Left forelimb (tissue), 1 donor: ENCODE measurements at places on chromosomes 5 and 9.

DNA sequence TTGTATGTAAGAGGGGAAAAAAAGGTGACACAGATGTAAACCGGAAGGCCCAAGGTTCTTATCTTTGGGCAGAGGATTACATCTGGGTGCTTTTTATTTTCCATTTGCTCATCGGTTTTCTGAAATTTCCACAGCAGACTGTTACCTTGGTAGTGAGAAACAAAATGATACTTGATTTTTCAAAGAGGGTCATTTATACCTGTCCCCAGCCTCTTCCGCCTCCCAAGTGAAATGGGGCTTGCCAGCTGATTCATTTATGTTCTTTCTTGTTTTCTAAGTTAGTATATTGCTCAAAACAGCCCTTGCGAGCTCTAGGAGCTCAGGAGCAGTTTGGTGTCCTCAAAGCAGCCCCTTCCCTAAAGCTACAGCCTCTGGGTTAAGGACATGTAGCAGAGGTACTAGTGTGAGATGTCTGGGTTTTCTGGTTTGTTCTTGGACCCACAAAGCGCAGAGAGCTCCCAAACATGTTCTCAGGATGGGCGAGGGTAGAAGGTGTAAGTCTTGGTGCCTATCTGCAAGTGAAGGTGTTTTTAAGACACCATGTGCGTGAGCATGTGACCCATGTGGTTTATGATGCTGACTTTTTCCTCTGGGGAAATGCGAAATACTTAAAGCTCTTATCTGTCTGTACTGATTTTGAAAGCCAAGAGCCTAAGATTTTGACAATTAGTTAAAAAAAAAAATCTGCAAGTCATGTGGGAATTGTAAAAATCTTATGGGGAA is 38.3 kb downstream of the DAPK1 start:
- DNase-seq, result no peak

DNA sequence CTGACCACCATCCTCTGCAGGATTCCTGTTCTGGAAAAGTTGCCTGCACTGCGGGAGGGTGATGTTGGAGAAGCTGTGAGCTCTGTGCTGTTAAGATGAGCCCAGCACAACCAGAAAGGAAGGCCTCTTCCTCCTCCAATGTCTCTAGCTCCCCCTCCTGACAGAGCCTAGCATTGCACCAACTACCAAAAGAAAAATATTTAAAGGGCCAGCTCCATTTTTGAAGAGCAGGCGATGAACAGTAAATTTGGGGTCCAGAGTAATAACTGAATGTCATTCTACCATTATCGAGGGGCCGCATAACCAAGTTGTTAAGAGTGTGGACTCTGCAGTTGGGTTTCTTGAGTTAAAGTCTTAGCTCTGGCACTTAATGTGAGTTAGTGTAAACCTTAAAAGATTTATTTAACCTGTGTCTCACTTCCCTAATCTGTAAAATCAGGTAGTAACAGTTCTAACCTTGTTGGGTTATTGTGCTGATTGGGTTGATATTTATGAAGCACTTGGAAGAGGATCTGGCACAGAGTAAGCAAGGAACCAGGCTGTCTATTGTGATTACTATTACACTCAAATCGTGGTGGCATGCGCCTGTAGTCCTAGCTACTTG is 3.9 kb downstream of the TEX53 start:
- peak; percentile 73 for DNase-seq

DNA sequence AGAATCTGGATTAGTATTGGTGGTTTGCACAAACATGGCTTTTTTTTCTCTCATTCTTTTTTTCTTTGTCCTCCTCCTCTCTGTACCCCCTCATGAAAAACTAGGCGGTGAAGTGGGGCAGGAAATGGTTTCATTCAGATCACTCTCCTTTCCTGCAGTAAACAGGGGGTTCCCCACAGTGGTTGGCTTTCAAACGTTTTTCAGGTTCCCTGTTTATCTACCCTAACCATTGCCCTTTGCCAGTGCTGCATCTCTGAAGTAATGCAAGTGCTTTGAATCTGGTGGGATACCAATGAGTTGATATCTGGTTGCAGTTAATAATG is 29.8 kb downstream of the NR4A3 start:
- no peak for DNase-seq

GRCh38 chr5:77355080-77355479 is 137.0 kb downstream of the WDR41 start:
- no peak for DNase-seq

DNA sequence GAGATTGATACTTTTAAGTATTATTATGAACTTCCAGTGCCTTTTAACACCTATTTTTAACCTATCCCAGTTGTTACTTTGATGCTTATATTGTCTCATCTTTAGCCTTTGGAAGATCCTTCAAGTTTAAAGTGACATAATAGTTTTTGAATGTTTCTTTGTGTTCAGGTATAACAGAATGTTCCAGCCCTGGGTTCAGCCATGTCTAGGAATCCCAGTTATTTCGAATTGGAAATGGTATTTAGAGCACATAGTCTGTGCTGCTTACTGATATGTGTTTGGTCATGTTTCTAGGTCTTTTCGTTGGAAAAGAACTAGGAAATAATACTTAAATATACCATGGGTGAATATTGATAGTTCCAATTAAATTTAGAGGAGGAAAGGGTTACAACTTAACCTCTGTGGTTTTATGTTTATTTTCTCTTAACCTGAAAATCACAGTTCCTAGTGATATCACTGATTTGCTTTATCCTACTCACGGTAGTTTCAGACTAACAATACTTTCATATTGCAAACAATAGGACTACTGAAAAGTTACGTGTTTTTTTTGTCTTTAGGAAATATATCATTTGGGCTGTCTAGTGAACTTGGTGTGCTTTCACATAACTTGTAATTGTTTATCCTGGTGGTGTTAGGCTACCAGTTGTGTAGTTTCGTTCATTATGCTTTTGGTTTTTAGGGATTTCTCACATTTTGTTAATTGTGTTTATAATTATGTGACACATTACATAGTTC is 37.8 kb downstream of the UHRF2 start:
- DNase-seq, result no peak

DNA sequence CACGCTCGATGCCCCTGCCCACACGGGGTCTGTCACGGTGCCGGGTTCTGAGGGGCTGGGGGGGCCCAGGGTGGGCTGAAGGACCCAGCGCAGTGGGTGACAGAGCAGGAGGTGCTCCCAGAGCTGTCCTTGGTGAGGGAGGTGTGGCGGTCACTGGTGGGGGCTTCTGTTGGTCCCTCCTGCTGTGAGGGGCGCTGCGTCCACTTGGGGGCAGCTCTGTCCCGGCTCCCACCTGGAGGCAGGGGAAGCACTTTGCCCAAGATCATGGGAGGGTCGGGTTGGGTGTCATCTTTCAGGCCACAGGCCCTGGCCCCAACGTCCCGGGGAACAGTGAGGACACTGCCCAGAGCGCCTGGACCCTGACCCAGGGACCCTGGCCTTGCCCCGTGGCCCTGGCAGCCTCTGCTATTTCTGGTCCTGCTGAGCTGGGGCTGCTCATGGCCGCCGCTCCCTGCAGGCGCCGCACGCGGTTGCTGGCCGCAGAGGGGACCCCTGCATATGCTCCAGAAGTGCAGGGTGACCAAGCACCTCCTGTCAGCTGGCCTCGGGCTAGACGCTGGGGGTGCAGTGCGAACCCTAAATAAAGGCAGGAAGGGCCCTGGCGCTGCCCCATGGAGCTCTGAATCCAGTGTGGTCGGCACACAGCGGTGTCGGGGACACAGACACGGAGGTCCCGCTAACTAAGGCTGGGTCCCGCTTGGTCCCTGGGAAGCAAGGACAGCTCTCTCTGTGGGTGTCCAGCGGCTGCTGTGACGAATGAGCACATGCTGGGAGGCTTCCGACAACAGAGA is 11.6 kb upstream of the RNU6ATAC start:
- no peak for DNase-seq

- DNase-seq, result no peak
Measured at GRCh38 chr9:112072721-112073638, 102.1 kb downstream of the SUSD1 start.

DNA sequence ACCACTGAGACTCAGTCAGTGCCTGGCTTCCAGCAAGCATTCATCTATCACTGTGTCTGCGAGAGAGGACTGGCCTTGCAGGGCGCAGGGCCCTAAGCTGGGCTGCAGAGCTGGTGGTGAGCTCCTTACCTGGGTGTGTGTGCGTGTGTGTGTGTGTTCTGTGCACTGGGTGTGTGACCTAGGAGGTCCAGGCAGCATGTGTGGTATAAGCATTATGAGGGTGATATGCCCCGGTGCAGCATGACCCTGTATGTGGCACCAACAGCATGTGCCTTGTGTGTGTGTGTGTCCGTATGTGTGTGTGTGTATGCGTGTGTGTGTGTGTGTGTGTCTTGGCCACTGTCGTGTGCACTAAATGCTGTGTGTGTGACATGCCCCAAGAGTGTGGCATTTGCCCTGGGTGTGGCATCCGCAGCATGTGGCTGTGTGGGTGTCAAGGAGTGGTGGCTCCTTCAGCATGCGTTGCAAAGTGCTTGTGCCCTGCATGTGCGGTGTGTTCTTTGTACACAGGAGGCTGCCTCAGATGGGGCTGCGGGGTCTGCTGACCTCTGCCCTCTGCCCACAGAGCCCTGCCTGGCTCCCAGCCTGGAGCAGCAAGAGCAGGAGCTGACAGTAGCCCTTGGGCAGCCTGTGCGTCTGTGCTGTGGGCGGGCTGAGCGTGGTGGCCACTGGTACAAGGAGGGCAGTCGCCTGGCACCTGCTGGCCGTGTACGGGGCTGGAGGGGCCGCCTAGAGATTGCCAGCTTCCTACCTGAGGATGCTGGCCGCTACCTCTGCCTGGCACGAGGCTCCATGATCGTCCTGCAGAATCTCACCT is 3.3 kb downstream of the FGFR4 start:
- no peak for DNase-seq

DNA sequence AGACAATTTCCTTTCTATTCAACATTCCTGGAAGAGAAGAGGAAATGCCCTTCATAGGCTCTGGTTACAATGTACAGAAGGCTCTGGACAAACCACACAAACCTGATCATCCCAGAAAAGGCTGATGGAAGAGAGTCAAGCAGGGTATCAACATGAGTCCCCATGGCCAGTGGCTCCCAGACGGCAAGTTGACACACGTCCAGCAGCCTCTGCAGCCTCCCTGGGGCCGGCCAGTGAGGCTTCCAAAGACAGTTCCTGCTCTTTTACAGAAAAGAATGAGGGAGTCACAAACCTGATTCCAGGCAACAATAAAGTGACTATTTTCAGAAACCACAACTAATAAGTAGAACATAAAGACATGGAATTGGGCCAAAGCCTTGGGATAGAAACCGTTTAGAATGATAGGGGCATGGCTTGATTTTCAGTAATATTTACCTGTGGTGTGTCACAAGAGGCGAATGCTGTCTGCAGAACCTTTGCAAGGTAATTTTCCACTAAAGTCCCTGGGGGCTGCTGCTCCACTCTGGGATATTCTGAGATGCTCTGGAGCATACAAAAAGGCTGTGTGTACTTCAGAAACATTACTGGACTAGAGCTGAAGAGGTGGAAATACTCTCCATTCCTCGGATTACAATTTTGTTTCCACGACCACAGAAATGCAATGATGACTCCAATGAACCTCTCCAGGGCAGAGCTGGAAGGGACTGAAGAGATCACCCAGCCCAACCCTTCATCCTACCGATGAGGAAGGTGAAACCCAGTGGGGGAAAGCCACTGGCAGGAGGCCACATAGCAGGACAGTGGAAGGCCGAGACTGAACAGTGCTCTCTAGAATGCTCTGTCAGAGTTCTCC is 10.4 kb downstream of the MED27 start:
- DNase-seq, result no peak

GRCh38 chr5:109034306-109034705 is 286.6 kb downstream of the FER start:
- DNase-seq, result no peak

DNA sequence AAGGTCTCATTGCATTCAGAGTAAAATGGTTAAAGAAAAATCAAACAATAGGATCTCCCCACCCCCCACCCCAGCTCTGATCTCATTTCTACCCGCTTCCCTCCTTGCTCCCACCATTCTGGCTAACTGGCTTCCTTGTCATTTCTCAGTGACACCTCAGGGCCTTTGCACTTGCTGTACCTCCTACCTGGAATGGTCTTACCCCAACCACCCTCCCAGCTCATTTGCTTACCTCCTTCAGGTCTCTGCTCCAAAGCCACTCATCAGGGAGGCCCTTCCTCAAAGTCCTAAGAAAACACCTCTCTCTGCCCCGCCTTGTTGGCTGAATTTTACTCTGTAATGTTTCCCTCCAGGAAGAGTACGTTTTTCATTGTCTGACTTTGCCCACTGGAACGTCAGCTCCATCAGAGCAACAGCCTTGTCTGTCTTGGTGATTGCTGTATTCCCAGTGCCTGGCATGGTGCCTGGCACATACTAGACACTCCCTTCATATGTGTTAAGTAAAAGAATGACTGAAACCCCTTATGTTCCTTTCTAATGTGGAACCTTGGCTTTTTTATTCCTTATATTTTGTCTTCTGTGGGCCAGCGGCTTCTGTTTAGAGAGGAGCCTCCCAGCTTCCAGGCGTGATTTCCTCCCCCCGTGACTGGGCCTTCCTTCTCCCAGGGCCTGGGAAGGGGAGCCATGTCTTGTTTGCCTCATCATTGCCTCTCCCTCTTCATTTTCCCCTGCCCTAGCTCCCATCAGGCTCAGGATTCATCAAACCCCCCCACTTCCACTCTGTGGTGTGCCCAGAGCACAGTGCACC is 26.9 kb downstream of the NEURL1B start:
- no peak for DNase-seq

DNA sequence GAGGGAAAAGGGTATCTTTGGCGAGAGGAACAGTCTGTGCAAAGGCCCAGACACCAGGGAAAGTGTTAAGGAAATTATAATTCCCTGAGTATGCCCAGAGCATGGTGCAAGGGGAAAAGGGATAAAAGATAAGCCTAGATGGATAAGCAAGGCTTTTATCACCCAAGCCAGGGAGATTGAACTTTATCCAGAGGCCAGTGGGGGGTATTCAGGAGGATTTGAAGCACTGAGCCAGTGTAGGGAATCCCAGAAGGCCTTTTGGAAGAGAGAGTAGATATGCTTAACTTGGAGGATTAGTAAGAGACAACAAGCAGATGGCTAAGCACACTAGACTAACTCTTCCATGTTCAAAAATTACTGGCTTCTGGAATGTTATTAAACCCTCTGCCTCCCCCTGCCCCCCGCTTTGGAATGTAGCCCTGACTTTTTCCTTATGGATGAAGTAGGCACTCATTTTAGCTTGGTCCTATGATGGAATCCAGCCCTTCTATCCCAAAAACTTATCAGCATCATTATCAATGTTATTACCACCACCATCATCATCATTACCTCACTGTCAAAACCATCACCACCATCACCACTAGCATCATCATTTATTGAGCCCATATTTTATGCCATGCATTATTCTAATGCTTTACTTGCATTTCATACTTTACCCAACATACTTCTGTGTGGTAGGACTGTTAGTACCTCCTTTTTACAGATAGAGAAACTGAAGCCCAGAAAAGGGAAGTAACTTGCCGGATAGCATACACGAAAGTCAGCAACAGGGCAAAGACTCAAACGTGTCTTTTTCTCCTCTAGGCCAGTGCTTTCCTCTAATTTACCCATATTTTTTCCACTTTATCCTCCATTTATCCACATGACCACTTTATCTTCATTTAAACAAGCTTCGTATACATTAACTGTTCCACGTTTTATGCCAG is 237.0 kb downstream of the PAPPA start:
- DNase-seq, result no peak
